Upper lobe of left lung (tissue), 6 donors: ENCODE measurements at places on chromosomes 4 and X. TPM values are rescaled to one million over a fixed set of nuclear protein-coding genes. Genes with fewer than 3 reads are reported as not detected.

GRCh38 chr4:185318679-185319078 lies 77.0 kb downstream of the LRP2BP start:
- no peak for DNase-seq

CT45A6 gene
- not detected for total RNA-seq

MAP3K15 gene
- 1.4 TPM for total RNA-seq

CCDC160 gene
- 4.2 TPM for total RNA-seq

NUDT10 gene
- total RNA-seq: not detected
